ENCODE measurements at places on chromosomes 1 and 21. TPM values are rescaled to one million over a fixed set of nuclear protein-coding genes. Genes with fewer than 3 reads are reported as not detected.

The KIAA0319L gene
- total RNA-seq: 35.6 TPM

The UQCRHL gene
- 2.5 TPM for total RNA-seq

The ASTN1 gene
- total RNA-seq: 0.42 TPM

The RUSC1 gene
- total RNA-seq: 69.2 TPM

The AMPD1 gene
- total RNA-seq: not detected

The LAX1 gene
- 0.12 TPM for total RNA-seq

GRCh38 chr1:247295274-247295684 is 36.4 kb downstream of the ZNF496 start:
- DNase-seq: no peak
- H3K27me3 ChIP-seq: no peaks in the 10 kb centered on the region
- H3K4me3 ChIP-seq: no peak overlapping the region
- H3K4me1 ChIP-seq: no peaks in the 10 kb centered on the region
- no peak overlapping the region for H3K27ac ChIP-seq

DNA sequence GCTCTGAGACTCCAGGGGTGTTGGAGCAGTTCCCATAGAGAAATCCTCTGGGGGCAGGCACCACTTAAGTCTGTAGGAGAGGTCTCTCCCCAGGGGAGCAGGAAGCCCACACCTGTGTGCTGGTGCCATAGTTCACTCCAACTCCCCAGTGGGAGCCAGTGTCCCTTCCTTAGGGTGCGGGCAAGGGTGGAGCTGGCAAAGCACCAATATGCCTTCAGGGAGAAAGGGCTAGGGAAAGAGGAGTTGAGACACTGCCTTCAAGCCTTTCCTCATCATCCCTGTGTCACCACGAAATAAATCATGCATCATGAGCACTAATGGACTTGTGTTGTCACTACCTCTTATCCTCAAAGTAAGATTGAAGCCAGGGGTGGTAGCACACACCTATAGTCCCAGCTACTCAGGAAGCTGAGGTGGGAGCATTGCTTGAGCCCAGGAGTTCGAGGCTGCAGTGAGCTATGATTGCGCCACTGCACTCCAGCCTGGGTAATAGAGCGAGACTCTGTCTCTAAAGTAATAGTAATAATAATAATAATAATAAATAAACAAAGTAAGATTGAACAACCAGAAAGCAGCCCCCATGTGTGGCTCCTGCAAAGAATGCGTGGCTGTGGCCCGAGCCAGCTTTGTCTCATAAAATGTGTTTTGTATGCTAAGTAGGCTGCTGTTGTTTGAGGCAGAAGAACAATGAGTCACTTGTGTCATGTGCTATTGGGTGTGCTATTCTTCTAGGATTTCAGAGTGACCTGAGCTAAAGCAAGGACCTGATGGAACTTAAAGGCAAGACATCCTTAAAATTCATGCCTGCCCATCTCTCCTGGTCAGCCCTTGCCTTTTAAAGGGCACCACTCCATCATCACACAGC is 6.7 kb upstream of the TIE1 start:
- no peak for DNase-seq
- H3K4me3 ChIP-seq: no peak overlapping the region
- H3K36me3 ChIP-seq: no peaks in the 10 kb centered on the region
- H3K27me3 ChIP-seq: no peaks in the 10 kb centered on the region
- peaks cover 16% of the 10 kb centered on the region for H3K4me1 ChIP-seq

DNA sequence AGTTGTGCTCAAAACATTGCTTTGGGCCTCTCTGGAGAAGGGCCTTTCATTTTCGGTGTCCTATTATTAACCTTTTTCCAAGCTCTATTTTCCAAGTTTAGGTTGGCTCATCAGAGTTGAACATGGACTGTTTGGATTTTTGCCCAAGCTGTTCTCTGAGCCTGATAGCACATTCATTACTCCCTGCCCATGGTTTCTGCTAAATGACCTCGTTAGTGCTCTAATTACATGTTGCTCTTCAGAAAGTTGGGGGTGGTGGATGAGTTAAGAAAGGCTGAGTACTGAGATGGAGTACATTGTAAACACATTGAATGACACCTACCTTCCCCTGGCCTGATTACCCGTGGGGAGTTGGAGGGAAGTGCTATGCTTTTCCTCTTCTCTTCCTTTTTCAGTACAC is 38.9 kb downstream of the LMO4 start:
- no peak overlapping the region for H3K4me3 ChIP-seq
- H3K27ac ChIP-seq: no peak overlapping the region
- no peak for DNase-seq
- H3K4me1 ChIP-seq: no peaks in the 10 kb centered on the region
- no peaks in the 10 kb centered on the region for H3K36me3 ChIP-seq

GRCh38 chr1:233868461-233868860 is 36.0 kb upstream of the SLC35F3 start:
- H3K4me3 ChIP-seq: no peak overlapping the region
- DNase-seq: no peak
- H3K36me3 ChIP-seq: no peaks in the 10 kb centered on the region
- H3K27ac ChIP-seq: no peak overlapping the region

DNA sequence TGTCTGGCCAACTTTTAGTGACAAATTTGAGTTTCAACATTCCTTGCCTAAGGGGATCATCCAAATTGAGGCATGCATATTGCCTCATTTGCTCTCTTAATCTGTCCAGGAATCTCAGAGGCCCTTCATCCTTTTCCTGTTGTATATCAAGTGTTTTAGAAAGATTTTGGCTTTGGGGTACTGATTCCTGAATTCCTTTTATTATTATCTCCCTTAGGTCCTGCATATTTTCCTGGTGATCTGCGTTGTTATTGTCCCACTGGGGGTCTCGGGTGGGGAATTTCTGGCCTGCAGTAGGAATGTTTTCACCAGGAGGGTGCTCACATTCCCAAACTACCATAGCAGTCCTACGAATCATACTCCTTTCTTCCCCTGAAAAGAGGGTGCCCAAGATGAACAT is 4.4 kb upstream of the AADACL3 start:
- H3K4me1 ChIP-seq: no peaks in the 10 kb centered on the region
- DNase-seq: no peak
- H3K36me3 ChIP-seq: no peaks in the 10 kb centered on the region
- H3K27me3 ChIP-seq: no peaks in the 10 kb centered on the region

DNA sequence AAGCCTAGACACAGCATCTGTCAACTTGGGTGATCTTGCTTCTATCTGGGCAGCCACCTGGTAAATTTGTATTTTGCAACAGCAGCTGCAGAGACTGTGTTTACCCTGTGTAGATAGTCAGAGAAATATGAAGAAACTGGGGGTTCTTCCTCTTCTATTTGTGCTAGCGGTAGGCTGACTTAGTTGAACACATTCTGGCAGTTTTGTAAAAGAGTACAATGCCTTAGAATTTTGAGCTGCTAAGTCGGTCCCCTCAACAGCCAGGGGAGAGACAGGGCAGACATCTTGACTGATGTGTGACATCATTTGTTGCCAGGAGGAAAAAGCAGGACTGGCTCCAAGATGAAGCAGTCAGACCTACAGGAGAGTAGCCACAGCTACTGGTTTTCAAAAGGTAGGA is 53.7 kb downstream of the KCNJ6 start:
- no peaks in the 10 kb centered on the region for H3K36me3 ChIP-seq
- no peak overlapping the region for H3K27ac ChIP-seq
- H3K4me3 ChIP-seq: no peak overlapping the region
- DNase-seq: no peak
- H3K4me1 ChIP-seq: no peaks in the 10 kb centered on the region
- no peaks in the 10 kb centered on the region for H3K27me3 ChIP-seq

DNA sequence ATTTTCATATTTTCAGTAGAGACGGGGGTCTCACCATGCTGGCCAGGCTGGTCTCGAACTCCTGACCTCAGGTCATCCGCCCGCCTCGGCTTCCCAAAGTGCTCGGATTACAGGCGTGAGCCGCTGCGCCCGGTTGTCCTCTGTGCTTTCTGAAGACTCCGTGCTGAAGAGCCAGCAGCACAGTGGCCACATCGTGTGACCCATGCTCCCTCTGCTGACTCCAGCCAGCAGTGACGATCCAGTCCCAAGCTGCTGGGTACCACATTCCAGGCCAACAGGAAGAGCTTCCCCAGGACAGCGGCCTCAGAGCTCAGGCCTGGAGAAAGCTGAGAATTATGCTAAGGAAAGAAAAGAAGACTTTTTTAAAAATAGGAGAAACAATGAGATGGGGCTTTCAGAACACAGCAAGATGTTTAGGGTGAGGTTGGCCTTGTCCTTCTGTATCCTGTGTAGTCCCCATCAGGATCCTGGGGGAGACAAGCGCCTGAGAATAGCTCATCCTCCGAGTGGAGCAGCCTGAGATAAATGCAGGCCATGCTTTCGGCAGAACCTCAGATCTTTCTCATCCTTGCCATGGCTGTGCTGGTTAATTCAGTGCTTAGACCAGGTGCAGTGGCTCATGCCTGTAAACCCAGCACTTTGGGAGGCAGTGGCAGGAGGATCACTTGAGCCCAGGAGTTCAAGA is 207.1 kb downstream of the SLC35F3 start:
- H3K4me1 ChIP-seq: 0 out of 2 replicates have a peak, but pooled peaks cover 4% of the 10 kb centered on the region
- no peak for DNase-seq
- H3K4me3 ChIP-seq: no peak overlapping the region
- no peaks in the 10 kb centered on the region for H3K36me3 ChIP-seq
- no peak overlapping the region for H3K27ac ChIP-seq

GRCh38 chr1:175252561-175252960 is 60.0 kb upstream of the KIAA0040 start:
- no peak for DNase-seq
- no peak overlapping the region for H3K27ac ChIP-seq
- no peaks in the 10 kb centered on the region for H3K36me3 ChIP-seq
- H3K27me3 ChIP-seq: no peaks in the 10 kb centered on the region

DNA sequence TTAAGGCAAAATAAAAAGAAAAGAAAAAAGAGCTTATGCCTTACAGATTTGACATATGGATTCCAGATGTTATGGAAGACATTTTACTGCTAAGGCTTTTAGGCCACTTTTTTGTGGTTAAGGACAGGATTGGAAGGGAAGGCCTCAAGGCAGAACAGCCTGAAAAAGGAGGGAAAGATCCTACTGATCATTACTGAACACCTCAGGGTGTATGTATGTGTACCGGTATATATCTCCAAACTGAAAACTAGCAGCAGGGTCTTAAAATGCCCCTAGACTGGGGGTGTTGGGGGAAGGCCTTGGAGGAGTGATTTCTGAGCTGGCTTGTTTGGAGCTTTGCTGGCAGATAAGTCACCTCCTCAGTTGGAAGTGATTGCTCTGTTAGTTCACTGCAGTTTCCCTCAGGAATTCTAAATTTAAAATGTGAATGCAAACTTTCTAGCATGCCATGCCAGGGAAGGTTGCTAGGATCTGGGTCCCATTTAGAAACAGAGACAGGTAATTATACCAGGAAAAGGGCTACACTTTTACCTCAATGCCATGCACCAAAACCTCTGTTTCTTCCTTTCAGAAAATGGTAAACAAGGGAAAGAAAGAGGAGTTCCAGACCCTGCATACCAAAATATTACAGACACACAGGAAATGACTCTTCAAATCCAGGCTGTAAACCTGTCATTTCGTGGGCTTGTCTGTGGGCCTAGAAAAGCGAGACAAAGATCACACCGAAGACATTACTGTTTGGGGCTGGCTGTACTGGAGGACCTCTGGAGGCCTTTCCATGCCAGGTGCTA is 15.0 kb downstream of the C1orf52 start:
- no peak overlapping the region for H3K27ac ChIP-seq
- no peaks in the 10 kb centered on the region for H3K27me3 ChIP-seq
- DNase-seq: no peak
- no peaks in the 10 kb centered on the region for H3K36me3 ChIP-seq
- peaks cover 10% of the 10 kb centered on the region for H3K4me1 ChIP-seq
- H3K4me3 ChIP-seq: no peak overlapping the region

GRCh38 chr1:119631433-119632102 is 16.5 kb downstream of the ZNF697 start:
- no peaks in the 10 kb centered on the region for H3K27me3 ChIP-seq
- H3K4me1 ChIP-seq: no peaks in the 10 kb centered on the region
- DNase-seq: no peak
- no peak overlapping the region for H3K4me3 ChIP-seq
- no peaks in the 10 kb centered on the region for H3K36me3 ChIP-seq

DNA sequence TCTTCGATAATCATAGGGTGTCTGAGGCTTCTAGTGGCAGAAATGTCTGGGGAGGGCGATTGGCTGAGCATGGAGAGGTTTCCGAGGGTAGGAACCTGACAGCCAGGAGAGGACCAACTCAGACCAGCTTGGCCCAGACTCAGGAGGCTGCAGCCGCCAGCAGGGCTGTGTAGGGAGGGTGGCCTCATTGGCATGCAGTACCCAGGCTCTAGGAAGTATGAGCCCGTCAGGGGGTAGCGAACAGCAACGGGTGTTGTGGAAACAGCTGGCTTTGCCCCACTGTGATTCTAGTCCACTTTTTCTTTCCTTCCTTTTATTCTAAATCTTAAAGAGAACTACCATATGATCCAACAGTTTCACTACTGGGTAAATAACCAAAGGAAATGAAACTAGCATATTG is 103.3 kb downstream of the DIRAS3 start:
- H3K4me3 ChIP-seq: no peak overlapping the region
- no peaks in the 10 kb centered on the region for H3K4me1 ChIP-seq
- DNase-seq: no peak
- H3K27ac ChIP-seq: no peak overlapping the region
- H3K27me3 ChIP-seq: no peaks in the 10 kb centered on the region
